Activated CD8-positive, alpha-beta memory T cell treated with anti-CD3 and anti-CD28 coated beads, Interleukin-2, amount 50 U/mL, for 4 hours (primary cell): ENCODE measurements at places on chromosomes 2 and 18.

DNA sequence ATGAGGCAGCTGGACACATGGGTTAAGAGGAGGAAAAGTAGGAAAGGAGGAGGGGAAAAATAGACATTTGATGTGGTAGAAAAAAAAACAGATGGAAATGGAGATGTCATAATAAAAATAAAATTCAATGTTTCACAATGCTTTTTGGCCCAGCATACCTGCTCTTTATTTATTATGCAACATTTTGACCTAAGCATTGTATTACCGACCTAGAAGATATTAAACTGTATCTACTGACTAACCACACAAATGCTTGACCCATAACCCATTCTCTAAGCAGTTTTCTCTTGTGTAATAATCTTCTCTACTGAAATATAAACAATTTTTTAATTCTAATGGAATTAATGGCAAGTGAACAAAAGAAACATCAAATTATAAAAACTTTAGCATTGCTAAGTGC lies 362.3 kb downstream of the FBXO15 start:
- DNase-seq, result no peak

DNA sequence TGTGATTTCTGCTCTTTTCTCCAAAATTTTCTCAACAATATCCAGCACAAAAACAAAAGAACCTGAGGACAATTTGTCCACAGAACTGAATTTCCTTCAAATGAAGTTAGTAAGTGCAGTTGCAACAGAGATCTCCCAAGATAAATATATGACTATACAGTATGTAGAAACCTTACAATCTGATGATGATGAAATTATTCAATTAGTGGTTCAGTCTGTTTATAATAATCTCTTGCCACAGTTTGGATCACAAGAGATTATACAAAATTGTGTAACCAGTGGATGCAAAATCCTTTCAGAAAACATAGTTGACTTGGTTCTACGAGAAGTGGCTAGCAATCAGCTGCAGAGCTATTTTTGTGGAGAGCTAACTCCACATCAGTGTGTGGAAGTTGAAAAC lies 68.7 kb downstream of the FSIP2 start:
- no peak for DNase-seq

DNA sequence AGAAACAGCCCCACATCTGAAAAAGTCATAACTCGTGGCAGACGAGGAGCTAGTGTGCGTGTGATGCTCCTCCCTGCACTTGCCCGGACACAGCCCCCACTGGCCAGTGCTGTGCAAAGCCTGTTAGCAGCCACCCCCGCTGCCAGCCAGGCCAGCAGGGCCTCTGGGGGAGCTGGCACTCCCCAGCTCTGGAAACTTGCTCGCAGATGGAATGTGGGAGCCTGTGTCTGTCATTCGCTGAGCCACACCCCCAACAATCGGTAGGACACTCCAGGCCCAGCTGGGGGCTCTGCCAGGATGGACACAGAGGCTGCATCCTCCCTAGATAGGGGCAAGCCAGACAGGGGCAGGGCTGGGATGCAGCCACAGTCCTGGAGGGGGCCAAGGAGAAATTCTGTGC lies 62.4 kb upstream of the ATG16L1 start:
- DNase-seq, result no peak

DNA sequence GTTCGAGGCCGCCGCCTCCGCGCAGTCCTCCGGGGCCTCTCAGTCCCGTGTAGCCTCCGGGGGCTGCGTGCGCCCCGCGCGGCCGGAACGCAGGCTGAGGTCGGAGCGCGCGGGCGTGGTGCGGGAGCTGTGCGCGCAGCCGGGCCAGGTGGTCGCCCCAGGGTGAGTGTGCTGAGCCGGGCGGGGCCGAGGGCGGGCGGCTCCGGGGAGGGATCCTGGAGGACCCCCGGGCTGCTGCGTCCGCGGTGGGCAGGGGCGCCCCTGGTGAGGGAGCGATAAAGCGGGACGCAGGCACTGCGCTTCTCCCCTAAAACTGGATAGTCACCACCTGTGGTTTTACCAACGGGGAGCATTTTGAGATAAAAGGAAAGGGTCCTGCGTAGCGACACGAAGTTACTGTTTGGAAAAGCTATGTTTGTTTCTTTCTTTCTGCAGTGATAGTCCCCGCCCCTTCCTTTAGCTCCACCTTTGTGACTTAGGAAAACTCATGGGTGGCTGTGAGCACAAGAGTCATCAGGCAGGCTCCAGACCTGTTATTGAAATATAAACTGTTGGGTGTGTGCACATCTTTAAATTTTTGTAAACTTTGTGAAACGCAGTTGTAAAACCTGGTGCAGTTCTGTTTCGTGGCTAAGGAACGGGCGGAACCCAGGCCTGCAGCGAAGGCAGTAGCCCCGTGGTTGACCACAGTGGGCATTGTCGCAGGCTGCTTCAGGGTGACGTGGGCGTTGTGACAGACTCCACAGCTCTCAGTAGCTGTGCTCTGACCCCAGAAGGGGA lies 687 bp downstream of the CTDP1 start:
- peak; percentile 48 for DNase-seq

GRCh38 chr18:8162802-8163201 lies 446.4 kb upstream of the RAB12 start:
- DNase-seq, result no peak
